Stimulated activated CD4-positive, alpha-beta T cell treated with anti-CD3 and anti-CD28 coated beads, Interleukin-4, amount 100 ng/mL, for 1 hour (primary cell): ENCODE measurements at places on chromosomes 3 and 15.

GRCh38 chr15:42558739-42559138 lies 10.1 kb downstream of the HAUS2 start:
- DNase-seq, result no peak

GRCh38 chr3:51729042-51729633 lies 22.3 kb downstream of the GRM2 start:
- no peak for DNase-seq

GRCh38 chr3:41274944-41275668 lies 75.8 kb downstream of the CTNNB1 start:
- DNase-seq, result no peak

- no peak for DNase-seq
Measured at GRCh38 chr15:98813951-98814350, 165.6 kb downstream of the IGF1R start.

- peak; percentile 74 for DNase-seq
Measured at GRCh38 chr3:71069797-71070196, 513.7 kb downstream of the FOXP1 start.

GRCh38 chr3:10933470-10933804 lies 59.1 kb upstream of the SLC6A1 start:
- DNase-seq, result no peak

DNA sequence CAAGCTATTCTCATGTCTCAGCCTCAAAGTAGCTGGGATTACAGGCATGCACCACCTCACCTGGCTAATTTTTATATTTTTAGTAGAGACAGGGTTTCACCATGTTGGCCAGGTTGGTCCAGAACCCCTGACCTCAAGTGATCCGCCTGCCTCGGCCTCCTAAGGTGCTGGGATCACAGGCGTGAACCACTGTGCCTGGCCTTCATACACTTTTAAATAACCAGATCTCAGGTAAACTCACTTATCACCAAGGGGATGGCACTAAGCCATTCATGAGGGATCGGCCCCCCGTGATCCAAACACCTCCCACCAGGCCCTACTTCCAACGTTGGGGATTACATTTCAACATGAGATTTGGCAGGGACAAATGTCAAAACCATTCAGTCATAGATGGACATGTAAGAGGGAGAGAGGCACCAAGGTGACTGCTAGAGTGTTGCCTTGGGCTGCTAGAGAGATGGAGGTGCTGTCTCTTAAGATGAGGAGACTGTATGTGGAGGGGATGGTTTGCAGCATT lies 13.3 kb upstream of the DOCK3 start:
- no peak for DNase-seq

GRCh38 chr15:58736018-58736643 lies 13.4 kb downstream of the ADAM10 start:
- DNase-seq, result no peak
